Occipital lobe (tissue), 3 donors: ENCODE measurements at places on chromosomes 4 and X.
A peak's percentile ranks its signal among the peaks of the same experiment; 100 is the strongest.

DNA sequence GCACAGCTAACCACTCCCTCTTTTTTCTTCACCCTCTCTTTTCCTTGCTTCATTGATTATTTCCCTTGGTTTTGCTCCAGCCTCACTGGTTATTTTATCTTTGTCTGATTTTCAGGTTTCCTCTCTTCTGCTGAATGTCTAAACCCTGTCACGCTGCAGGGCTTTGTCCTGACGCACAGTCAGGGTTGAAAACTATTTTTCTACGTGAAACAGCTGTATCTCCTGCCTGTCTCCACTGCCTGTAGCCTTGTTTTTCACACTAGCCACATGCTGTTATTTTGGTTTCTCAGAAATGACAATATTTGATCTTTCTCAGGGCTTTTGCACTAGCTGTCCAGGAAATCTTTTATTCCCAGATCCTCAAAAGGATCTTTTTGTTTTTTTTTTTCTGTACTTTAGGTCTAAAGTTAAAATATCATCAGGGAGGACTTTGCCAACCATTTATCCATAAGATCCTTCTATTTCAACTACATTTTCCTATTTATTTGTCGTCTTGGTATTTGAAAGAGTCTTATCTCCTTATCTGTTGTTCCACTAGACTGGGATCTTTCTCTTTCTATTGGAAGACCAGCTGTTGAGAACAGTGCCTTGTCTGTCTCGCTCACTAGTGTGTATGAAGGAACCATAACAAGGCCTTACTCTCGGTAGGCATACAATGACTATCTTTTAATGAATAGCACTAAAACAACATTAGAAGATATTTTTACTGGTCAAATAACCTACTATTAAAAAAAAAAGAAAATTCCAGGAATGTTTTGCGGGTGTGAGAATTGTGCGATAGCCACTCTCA lies 164.3 kb downstream of the PDHA2 start:
- DNase-seq, result no peak

DNA sequence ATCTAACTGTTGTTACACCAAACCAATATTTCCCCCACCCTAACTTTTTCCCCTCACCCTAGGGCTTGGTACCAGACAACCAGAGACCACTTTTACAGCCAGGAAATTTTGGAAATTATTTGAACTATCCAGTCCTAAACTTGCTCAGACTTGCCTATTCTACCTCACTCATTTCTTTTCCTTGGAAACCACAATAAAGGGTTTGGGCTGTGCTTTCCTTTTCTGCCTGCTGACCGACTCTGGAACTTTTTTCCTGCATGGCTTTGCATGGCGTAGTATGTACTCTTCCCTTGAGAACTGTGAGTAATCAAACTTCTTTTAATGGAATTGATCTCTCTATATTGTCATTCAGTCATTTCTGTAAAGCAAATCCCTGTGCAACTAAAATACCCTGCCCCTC lies 516.5 kb upstream of the FTHL17 start:
- DNase-seq, result no peak

DNA sequence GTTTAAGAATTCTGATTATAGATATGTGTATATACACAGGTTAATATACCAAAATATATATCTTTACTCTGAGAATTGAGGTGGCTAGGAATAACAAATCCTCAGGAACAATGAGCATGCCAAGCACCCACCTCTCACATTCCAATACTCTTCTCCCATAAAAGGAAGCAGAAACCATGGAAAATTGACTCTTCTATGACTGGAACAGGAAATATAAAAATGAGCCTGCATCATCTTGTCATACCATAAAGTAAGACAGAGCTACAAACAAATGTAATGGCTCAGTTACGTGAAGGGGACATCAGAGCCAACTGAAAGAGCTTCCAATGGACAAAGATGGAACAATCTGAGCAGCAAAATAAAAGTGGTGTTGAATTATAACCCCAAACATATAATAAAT lies 3.8 kb upstream of the MAGEA8 start:
- no peak for DNase-seq

DNA sequence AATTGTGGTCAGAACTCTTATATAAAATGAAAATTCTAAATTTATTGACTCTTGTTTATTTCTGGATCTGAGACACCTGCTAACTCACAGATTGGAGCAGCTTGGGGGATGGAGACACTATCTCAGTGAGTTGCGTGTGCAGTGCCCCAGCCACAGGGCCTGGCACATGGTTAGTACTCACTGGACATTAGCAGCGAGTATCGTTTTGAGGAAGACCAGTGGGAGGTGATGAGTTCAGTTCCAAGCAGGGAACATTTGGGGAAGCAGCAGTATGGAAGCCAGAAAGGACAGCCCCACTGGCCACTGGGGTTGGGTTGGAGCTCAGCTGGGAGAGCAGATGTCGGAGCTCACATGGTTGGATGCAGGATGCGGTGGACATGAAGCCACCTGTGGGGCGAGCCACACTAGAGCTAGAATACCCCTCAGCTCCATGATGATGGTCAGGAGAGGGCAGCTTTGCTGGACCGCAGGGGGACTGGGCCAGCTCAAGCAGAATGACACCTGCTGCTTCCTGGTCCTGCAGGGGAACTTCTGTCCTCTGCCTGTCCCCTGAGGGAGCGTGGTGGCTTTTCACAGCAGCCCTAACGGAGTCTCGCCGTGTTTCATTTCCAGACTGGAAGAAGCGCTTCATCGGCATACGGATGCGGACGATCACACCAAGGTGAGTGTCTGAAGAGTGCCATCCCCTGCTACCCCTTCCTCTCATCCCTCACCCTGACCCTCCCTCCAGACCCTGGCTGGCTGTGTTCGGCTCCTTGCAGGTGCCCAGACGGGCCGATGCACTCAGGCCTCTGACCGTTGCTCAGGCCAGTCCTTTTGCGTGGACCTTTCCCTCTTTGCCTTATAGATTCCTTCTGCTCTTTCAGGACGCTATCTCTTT lies 32.5 kb downstream of the HTRA3 start:
- no peak for DNase-seq

DNA sequence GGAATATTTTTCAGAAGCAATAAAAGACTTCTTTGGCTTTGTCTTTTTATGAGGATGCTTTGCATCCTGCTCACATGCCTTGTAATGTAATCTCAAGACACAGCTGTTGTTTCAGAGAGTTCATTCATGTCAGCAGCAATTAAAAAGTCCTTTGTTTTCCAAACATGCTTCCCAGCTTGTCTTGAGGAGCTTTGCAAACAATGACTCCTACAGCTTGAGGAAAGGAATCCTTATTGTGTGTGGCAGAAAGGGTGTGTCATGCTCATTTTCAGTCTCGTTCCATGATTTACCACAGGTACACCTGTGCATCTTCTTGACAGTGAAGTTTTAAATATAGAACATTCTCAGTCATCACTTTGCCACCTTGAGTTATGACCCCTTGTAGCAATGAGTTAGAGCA lies 139.2 kb upstream of the AADAT start:
- DNase-seq, result no peak

DNA sequence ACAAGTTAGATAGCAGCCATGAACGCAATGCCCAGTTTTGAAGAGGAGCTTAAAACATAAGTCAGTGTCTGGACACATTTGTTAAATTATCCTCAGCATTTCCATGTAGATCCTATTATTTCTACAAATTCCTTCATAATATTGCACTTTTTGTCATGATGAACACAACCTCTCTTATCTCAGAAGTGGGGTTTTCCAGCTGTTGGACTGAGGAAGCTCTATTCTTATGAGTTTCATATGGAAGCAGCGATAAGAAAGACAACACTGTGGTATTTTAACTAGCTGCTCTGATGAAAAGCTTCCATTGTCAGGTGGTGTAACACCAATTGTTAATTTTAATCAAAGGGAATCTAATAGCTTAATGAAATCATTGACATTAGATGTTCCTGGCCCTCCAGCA lies 308.7 kb downstream of the GBA3 start:
- DNase-seq, result no peak

DNA sequence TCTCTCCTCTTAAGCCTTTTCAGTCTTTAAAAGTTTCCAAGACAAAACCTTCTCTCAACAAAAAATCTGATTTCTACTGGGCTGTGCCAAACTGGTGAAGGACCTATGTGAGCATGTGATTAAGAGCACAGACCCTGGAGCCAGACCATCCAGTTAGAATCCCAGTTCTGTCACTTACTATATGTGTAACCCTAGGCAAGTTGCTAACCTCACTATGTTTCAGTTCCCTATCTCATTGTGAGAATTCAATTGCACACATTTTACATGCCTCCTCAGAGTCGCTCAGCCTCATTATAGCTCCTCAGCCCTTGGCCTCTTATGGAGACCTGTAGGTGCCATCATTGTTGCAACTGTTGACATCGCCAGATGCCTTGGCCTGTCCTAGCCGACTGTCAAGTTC lies 54.1 kb upstream of the VEGFD start:
- no peak for DNase-seq

DNA sequence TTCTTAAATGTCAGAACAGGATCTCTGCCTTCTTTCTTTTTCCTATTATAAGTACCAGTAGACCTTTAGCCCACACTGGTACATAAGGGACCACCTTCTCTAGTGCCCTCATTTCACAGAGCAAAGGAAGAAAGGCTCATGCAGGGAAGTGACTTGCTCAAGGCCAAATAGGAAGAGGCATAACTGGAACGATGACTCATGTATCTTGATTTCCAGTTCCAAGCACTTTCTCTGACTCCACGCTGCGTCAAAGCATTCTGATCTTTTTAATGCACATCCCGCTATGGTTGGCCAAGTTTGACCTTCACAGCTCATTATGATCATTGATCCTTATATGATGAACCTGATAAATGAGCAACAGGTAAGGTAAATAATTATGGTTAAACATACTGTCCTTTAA lies 542.0 kb downstream of the GBA3 start:
- no peak for DNase-seq

GRCh38 chr4:9916346-9916745 lies 105.0 kb downstream of the SLC2A9 start:
- DNase-seq, result no peak

DNA sequence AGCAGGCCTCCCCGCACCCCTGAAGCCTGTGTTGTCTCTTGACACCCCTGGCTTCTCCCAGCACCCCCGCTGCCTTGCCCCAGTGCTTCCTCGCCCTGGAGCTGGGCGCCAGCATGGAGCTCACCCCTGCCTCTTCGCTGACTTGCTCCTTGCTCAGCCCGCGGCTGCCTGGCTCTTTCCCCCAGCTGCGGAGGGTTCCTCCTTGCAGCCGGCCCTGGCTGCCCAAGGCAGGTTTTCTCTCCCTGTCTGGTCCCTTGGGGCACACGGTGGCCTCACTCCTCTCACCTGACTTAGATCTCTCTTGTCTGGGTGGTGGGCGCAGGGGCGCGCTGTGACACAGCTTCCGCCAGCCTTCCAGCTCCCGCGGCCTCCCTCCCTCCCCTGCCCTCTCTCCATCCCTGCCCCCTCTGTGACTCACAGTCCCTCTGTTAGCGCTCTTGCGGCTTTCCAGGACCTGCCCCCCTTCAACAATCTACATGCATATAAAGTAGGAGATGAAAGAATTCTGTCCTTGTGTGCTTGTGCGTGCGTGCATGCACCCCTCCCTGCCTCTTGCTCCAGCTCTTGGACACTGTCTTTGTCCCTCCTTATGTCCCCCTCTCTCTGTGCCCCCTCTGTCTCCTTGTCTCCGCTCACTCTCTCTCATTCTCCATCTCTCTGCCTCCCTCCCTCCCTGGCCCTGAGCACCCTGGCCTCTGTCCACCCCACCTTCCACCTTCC lies 2.2 kb downstream of the PLXNB3 start:
- DNase-seq, result peak; percentile 27

DNA sequence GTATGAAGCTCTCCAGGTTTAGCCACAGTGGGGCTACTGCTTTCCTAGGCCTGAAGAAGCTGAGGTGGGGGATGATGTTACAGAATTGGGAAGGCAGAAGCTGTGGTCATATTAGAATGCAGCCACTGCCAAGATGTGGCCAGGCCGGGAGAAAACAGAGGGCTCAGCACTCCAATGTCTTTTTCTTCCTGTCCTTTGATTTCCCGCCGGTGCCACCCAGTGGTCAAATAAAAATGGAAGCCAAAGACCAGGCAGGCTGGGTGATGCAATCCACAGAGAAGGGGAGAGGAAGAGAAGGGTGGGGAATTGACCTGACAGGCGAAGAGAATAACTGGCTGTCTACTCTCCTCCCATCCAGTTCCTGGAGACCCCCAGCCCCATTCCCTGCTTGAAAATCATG lies 94.9 kb upstream of the SHISA3 start:
- DNase-seq, result peak; percentile 3

GRCh38 chr4:77007358-77008230 lies 58.0 kb downstream of the SEPTIN11 start:
- no peak for DNase-seq

DNA sequence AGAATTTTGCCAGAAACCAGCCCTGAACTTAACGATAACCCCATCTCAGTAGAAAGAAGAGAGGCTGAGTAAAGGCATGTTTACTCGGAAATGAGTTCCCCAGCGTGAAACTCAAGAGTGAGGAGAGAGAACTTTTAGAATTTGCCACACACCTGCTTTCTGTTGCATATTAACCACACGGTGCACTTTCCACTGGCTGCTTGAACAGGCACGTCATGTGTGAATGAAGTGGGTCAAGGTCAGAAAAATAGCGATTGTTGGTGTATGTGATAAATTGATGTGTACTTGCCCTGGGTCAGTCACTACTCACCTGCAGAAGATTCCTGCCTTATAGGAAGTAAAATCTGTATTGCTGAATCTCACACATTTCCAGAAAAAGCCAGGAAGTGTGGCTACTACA lies 395.7 kb downstream of the TRIML1 start:
- no peak for DNase-seq

GRCh38 chr4:10023050-10023419 lies 1.7 kb upstream of the SLC2A9 start:
- no peak for DNase-seq

- DNase-seq, result no peak
Measured at GRCh38 chr4:176864238-176864637, 71.5 kb upstream of the VEGFC start.

DNA sequence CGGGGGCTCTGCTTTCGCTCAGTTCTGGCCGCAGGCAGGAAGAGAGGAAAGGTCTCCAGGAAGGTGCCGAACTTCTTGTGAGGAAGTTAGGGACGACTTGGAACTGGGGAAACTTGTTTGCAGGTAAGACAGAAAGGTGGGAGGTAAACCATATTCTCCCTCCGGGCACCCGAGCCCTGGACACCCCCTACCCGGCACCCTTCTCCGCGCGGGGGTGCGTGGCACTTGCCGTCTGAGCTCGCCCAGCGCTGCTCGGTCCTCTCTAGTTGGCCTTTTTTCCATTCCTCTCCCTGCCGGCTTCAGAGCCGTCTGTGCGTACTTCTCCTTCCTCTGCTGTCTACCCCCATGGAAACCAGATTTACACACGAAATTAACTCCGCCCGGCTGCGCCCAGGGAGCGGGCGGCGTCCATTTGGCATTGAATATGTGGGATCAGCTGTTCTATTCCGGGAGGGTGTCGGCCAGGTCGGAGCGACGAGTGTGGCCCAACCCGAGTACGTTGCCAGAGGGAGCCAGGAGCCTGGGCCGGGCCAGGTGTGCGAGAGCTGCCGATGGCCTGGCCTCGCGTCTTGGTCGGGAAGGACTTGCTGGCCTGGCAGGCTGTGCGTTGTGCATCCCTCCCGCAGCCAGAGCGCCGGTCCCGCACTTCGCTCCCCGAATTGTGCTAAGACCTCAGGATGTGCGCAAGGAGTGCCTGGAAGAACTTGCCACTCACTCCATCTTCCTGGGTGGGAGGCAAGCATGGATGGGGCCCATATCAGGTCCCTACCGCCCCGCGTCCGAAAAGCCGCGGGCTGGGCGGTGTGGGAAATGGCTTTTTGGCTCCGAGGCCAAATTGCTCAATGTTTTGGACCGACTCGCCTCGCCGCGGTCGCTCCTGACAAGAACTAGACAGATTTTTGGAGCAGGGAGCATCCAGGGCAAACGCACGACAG lies 1.7 kb downstream of the PDGFRA start:
- no peak for DNase-seq
